ENCODE measurements at places on chromosomes 3 and 15. TPM values are rescaled to one million over a fixed set of nuclear protein-coding genes. Genes with fewer than 3 reads are reported as not detected.

The KY gene
- total RNA-seq = not detected

The WDR93 gene
- total RNA-seq = not detected

The MYH15 gene
- total RNA-seq = 0.13 TPM

The FBLN2 gene
- 1.8 TPM for total RNA-seq

The ZBED2 gene
- 0.68 TPM for total RNA-seq

The IL5RA gene
- not detected for total RNA-seq

The PIGZ gene
- total RNA-seq = 1.9 TPM

The ABI3BP gene
- 0.16 TPM for total RNA-seq

The CPA3 gene
- total RNA-seq = not detected

The IGF2BP2 gene
- 0.21 TPM for total RNA-seq

The AP3B2 gene
- not detected for total RNA-seq

The CHDH gene
- total RNA-seq = 0.21 TPM

DNA sequence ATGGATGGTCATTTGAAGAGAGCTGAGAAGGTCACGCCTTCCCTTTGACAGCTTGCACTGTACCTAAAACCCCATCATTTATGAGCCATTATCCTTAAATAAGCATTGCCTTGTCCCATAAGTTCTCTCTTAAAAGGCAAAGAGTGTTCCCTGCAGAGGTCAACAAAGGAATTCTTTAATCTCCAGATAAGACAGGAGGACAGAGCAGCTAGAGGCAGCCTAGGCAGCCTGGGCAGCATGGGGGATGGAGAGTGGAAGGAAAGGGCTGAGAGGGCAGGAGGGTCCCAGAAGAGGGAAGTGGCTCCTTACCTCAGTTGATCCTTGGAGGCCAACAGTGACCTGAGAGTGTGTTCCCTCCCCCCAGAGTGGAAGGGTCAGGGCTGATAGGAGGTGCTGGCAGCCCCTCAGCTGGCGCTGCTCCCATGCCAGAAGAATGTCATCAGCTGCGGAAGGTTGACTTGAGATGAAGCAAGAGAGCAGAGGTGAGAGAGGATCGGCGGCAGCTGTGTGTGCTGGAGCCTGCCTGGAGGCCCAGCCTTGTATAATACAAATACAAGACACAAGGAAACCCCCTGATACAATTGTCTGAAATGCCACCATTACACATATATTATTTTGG, 12.8 kb downstream of the KBTBD13 start:
- DNase-seq = no peak

- no peak for DNase-seq
These were observed 445.3 kb downstream of the NAALADL2 start for GRCh38 chr3:175304404-175304803.

GRCh38 chr15:25848784-25849156, 14.4 kb downstream of the ATP10A start:
- no peak for DNase-seq

- DNase-seq = no peak
These were observed 390.4 kb downstream of the MCTP2 start for GRCh38 chr15:94621736-94622135.

- no peak for DNase-seq
These were observed 173.7 kb downstream of the CDIN1 start for GRCh38 chr15:36753173-36753572.

DNA sequence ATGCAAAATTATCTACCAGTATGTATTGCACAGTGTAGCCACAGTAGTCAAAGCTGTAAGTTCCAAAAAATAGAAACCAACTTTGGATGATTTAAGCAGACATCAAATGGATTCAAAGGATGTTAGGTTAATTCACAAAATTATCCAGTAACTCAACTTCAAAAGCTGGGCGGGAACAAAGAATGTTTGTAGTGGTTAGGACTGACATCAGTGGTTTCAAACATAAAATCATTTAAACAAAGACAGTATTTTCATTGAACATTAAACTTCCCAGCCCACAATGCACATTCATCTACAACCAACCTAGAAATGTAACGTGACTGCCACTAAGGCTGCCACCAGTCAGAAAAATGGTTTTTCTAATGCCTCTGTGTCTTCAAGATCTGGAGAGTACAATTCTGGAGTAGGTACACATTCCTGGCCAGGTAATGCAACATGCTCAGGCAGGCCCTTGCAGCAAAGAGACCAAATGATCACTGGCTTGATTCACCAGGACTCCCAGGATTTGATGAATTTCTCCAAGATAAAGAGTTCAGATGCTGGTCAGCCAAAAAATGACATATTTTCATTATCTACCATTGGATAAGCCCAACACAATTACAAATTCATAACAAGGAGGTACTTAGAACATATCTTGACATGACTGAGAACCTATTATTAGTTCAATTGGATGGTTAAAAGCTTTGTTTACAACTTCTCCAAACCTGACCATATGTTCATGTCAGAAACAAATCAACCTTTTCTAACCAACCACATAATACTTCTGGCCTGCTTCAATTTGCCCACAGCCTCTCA, 189.8 kb upstream of the CNTN4 start:
- DNase-seq = no peak

- no peak for DNase-seq
These were observed 61.9 kb upstream of the NR2F2 start for GRCh38 chr15:96268442-96269204.

GRCh38 chr3:173913397-173913796, 515.9 kb downstream of the NLGN1 start:
- no peak for DNase-seq

GRCh38 chr3:189964623-189965332, 155.9 kb downstream of the P3H2 start:
- DNase-seq = no peak

DNA sequence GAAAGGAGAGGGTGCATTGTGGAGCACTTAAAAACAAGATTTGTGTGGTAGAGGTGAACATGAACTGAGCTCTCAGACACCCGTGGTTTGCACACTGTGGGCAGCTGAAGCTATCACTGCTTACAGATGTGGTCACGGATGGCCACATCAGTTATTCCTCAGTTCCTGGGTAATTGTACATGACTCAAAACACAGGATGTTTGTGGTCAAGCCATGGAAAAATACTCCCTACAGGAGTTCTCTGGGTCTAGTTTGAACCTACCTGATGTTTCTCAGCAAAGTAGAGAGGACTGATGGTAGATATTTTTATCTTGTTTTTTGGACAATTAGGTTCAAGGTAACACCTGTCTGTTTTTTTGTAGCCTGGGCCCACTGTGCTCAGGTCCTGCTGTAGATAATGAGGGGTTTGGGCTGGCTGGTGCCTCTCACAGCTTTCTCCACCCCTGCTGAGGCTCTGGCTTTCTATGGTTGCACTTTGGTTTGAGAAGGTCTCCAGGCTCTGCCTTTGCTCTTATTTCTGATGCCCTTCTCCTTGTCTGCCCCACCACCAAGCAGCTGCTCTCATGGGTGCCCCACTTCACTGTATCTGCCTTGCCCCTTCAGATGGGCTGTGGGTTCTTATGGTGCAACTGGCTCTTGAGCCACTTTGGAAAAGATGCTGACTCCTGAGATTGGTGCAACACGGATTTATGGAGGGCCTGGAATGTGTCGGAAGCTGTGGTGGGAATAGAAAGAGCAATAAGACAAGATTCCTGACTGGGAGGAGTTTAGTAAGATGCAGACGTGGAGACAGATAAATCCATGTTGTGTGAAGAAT, 40.1 kb downstream of the CDCP1 start:
- DNase-seq = peak; percentile 91

DNA sequence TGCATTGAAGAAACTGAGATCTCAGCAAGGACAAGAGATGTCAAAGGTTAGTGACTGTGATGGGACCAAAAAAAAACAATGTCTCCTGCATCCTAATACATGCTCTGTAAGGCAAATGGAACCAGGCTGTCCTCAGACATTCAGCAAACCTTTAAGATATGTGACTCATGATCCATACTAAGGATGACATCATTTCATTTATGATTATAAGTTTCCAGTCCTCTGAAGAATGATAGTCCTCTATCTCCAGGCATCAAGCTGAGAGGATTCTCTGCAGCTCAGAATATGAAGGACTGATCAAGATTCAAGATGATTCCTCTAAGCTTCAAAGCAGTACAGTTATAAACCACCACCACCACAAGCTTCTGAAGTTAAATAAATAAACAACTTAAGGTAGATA, 47.6 kb downstream of the SSR3 start:
- no peak for DNase-seq
